ENCODE measurements at places on chromosomes 11 and 22.

DNA sequence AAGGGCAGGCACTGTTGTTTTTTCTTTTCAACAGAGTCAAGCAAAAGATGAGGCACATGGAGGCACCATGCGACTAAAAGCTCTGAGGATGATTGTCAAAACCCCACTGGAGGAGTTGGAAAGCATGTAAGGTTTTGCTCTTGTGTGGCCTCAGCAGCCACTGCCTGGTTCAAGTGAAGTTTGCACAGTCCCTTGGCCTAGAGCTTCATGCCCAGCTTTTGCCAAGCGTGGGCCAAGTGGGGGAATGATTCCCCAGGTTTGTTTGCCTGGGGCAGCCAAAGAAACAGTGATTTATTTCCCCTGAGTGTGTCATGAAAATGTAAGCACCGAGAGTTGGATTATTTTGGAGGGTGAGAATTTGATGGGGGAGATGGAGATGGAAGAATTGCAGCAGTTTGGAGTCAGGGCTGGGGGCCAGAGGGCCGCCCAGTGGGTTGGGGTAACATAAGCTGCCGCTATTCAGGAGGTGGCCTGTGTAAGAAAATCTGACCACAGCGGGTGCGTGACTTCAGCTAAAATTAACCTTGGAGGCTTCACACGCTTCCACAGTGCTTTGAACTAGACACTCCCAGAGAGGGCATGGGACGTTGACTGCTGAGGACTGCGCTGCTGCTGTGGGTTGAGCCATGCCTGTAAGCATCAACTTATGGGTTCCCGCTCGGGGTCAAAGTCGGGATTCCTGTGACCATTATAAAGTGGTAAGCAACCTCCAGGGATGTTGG is 100.7 kb downstream of the NAV2 start:
- no peak for DNase-seq

DNA sequence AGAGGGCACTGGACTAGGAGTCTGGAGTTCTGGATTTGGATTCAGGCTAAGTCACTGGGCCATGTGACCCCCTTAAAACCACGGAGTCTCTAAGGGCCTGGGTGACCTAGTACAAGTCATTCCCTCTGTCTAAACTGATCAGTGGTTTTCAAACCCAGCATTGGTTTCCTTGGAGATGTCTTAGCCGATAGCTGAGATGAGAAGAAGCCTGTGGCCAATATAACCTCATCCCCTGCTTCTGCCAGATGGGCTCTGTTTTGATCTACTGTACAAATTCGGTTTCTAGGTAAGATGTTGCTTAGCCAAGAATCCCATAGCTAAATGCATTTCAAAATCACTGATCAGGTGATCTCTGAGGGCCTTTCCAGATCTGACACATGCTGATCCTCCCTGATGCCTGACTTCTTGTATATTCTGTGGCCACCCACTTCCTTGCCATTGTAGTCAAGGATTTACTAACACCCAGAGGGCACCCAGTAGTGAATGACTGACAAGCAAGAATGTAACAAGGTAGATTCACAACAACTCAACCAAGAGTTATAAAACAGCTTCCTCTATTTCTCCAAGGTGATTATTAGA is 53.1 kb downstream of the GALNT18 start:
- no peak for DNase-seq

- peak; percentile 22 for DNase-seq
Measured at GRCh38 chr11:79400717-79401330, 40.0 kb downstream of the TENM4 start.

GRCh38 chr11:63945477-63946163 is 6.8 kb downstream of the NAA40 start:
- peak; percentile 71 for DNase-seq

DNA sequence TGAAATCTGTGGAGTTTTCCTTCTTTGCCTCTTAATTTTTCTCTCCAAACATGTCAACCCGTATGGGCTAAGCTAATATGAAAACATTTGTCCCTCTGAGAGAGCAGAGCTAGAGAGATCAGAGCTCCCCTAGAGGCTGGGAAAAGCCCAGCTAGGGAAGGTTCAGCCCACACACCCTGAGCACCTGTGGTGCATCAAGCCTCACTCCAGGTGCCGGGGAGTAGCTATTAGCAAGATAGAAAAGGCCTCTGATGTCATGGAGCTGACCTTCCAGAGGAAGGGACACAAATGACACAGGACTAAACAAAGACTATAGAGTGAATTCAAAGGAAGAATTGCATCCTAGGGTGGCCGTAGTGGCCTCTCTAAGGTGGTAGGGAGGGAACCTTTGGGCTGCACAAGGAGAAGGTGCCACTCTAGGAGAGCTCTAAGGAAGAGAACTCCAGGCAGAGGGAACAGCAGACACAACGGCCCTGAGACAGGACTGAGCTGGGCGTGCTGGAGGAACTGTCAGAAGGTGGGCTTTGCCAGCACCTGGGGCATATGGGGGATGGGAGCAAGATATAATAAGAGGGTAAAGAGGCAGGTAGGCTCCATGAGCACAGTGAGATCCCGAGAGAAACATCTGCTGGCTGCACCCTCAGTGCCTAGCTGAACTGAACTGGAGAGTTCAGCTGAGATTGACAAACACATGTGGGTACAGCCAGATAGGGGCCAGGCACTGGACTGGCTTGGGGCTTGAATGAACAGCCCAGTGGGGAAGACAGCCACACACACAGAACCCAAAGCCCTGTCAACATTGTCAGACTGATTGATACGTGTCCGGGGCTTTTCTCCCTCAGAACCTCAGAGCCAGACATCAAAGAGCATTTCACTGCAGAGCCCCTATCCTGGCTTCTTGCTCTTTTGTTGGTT is 65.5 kb upstream of the DRD2 start:
- DNase-seq: peak; percentile 19

- DNase-seq: no peak
Measured at GRCh38 chr11:8928981-8929615, 3.6 kb downstream of the C11orf16 start.

DNA sequence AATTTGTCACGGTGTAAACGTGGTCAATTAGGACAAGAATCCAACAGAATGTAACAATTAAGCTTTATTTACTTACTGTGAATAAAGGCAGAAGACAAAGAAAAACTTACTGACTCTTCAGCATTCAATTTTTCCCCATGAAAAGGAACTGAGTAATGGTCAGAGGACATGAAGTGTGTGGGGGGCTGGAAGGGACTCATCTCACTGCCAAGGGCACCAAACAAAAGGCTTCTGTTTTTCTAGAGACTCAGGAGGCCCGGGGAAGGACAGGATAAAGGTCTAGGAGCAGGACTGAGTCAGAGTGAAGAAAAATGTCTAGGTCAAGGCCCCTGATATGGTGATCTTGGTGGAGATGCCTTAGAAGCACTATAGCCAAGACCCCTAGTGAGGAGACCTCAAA is 564.2 kb upstream of the ANO5 start:
- DNase-seq: no peak

DNA sequence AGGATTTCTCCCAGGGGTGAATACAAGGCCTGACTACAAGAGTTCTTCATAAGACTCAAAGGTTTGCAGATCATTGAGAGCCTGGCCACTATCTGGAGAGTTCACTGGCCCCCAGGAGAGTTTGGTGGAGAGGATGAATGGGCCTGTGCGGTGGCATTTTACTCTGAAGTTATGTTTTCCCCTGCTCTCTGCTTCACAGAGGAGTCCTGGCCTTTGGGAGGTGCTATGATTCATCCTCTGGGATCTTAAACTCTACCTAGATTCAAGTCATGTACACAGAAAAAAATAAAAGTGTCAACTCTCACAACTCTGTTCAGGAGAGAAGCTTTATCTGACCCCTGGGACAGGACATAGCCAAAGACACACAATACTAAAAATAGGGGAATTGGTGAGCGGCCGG is 159.1 kb upstream of the CARD18 start:
- DNase-seq: no peak

GRCh38 chr11:45852712-45853101 is 5.4 kb downstream of the CRY2 start:
- DNase-seq: no peak

DNA sequence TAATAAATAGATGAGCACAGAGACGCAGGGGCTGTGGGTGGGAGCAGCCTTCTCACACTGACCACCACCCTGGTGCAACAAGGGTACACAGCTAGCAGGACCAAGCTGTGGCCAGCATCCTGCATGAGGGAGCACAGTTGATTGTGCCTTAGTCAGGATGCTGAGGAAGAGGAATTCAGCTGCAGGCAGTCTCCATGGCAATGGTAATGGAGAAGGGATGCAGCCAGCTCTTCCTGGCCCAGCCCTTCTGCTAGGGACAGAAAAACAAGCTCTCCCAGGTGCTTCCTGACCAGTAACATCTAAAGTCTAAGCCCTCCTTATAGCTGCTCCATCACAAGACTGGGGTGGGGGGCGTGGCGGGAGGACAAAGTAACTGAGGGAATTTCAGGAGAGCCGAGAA is 363.5 kb downstream of the BUD13 start:
- DNase-seq: peak; percentile 61

- DNase-seq: no peak
Measured at GRCh38 chr11:126723665-126724045, 276.9 kb downstream of the KIRREL3 start.

DNA sequence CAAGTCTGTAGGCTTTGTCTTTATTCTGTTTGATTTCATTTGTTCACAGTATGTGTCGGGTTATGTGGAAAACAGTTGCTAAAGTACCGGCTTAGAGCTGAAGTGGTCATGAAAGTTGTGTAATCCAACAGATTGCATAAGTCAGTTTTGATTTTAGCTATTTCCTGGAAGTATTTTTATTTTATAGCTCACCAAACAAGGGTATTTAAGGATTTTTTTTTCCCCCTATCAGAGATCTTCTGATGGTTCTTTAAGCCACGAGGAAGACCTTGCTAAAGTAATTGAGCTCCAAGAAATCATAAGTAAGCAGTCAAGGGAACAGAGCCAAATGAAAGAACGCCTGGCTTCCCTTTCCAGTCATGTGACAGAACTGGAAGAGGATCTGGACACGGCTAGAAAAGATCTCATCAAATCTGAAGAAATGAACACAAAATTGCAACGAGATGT is 55.9 kb downstream of the PPFIA1 start:
- no peak for DNase-seq

GRCh38 chr11:112511911-112512310 is 251.3 kb upstream of the PLET1 start:
- DNase-seq: peak; percentile 18

GRCh38 chr22:49392841-49393510 is 434.7 kb downstream of the BRD1 start:
- no peak for DNase-seq

DNA sequence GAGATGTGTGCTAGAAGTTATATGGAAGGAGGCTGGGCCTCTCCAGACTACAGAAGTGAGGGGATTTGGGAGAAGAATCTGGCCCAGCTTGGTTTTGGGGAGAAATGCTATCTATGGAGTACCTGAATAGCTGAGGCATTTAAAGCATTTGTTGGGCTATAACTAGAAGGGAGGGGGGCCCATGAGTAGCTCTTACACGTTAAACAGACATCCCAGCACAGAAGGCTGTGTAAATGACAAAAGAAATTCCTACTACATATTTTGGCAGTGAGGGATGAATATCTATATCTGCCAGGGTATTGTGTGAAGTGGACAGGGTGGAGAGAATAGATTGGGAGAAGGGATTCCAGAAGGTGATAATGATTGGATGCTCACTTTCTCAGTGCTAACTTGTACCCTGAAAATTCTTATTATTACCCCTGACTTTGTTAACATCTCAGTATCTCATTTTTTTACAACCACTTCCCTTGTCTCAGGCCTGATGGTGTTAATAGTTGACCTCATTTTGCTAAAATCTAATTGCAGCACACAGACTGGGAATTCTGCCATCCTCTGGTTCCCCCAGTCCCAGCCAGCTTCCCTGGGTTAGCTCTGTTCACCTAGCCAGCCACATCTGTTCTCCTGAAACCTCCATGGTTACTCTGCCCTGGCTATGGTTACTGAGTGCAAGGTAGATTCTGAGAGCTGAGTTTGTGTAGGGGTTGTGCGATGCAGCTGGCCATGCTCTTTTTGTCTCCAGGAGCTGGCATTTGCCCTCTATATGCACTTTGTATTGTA is 28.8 kb upstream of the RRM1 start:
- no peak for DNase-seq

DNA sequence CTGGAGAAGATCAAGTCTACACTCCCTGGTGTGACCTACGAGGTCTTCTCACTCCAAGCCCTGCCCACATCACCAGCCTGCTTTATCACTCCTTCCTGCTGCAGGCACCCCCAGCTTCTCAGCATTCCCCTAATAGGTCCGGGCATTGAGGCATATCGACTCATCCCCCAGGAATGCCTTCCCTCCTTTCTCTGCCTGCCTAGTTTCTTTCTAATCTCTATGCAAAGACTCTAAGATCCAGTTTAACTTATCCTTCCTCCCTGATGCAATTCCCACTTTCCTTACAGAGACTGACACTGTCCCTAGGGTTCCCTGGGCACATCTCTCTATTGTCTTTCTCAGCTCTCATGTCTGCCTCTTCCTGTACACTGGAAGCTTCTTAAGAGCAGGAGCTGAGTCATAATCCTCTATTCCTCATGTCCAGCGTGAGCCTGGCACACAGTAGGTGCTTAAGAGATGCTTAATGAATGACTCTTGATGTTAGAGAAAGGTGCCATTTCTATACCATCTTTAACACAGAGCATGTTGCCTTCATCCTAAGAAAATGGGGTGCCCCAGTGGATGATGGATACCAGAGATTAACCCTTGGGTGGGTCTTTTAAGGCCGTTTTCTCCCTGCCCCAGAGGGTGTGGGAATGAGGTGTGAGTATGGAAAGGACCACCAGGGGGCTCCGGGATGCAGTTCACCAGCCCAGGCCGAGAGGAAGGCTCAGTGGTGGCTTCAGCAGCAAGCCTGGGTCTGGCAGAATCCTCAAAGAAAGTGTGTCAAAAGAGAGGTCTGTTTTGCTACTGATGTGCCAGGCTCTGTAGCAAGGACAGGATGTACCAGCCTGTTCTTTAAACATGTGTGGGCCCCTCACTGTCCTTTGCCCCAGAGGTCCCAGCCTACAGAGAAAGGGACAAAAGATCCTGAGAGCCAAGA is 34.7 kb downstream of the PARVA start:
- peak; percentile 77 for DNase-seq

- no peak for DNase-seq
Measured at GRCh38 chr11:131305005-131305404, 65.4 kb upstream of the NTM start.

DNA sequence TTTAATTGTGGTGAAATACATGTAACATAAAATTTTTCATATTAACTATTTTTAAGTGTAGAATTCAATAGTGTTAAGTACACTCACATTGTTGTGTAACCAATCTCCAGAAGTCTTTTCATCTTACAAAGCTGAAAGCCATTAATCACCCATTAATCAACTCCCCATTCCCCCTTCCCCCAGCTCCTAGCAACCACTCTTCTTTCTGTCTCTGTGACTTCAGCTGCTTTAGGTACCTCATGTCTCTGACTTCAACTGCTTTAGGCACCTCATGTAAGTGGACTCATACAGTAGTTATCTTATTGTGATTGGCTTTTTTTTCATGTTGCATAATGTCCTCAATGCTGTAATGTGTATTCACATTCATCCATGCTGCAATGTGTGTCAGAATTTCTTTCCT is 150.8 kb upstream of the NTM start:
- DNase-seq: no peak

DNA sequence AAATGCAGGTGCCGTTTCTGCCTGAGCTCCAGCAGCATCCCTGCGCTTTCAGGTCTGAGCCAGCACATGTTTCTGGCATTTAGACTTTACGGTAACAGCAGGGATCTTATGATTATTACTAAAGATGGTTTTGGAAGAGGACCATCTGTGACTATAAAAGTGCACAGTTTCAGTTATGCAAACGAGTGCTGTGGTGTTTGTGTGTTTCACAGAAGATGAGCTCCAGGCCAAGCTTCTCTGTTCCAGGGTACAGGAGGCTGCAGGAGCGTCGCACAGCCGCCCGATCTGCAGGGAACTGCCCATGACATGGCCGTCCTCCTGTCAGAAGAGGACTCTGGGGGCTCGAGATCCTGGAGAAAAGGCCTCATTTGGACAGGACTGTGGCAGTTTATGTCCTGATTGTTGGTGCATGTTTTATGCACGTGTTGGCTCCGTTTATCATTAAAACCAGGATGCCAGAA is 297.3 kb downstream of the TBC1D22A start:
- DNase-seq: no peak

Data from NCI-H1417 (cell line).